ENCODE measurements at places on chromosomes 12 and 14.

- H3K27ac ChIP-seq = peak overlapping the region; percentile 84
- H3K27me3 ChIP-seq = no peaks in the 10 kb centered on the region
- DNase-seq = no peak
- peaks cover 17% of the 10 kb centered on the region for H3K4me1 ChIP-seq
- peaks cover 14% of the 10 kb centered on the region for H3K36me3 ChIP-seq
- peak overlapping the region; percentile 91 for H3K4me3 ChIP-seq
Observed at GRCh38 chr12:112938751-112939150, 477 bp downstream of the OAS3 start.

- H3K36me3 ChIP-seq = no peaks in the 10 kb centered on the region
- no peak for DNase-seq
- no peak overlapping the region for H3K27ac ChIP-seq
- H3K4me3 ChIP-seq = no peak overlapping the region
- no peaks in the 10 kb centered on the region for H3K4me1 ChIP-seq
Observed at GRCh38 chr12:28065889-28066630, 93.5 kb upstream of the PTHLH start.

DNA sequence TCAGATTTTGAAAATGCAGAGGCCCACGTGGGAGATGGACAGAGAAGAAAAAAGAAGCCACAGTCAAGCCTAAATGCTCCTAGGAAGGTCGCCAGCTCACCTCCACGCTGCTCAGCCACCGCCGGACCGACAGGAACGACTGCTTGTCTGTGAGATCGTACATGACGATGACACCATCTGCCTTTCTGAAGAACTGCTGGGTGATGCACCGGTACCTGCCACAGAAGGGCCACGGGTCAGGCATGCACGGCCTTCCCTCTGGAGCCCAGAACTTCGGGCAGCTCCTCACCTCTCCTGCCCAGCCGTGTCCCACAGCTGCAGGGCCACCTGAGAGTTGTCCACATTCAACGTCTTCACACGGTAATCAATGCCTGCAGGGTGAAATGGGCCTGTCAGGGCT, 125.6 kb downstream of the CRACR2A start:
- no peaks in the 10 kb centered on the region for H3K27me3 ChIP-seq
- no peak for DNase-seq
- no peaks in the 10 kb centered on the region for H3K4me1 ChIP-seq
- H3K4me3 ChIP-seq = no peak overlapping the region

DNA sequence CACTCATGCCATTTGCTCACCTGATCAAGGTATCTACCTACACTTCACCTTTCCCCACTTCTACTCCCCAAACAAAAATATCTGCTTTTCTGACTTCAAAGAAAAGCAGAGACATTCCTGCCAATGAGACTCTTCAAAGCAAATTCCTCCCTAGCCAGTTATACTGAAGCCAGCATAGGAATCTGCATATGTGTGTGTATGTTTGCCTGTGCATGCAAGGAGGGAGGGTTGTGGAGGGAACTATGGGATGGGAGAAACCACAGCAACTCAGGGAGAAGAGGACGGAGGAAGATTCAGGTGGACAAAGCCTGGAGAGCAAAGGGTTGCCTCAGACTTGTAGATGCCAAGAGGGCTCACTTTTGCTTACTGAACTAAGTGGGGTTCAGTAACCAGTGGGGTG, 26.4 kb upstream of the VDR start:
- H3K4me3 ChIP-seq = no peak overlapping the region
- no peaks in the 10 kb centered on the region for H3K4me1 ChIP-seq
- H3K27me3 ChIP-seq = no peaks in the 10 kb centered on the region
- no peak overlapping the region for H3K27ac ChIP-seq
- H3K36me3 ChIP-seq = no peaks in the 10 kb centered on the region
- DNase-seq = no peak

GRCh38 chr12:99029511-99030271, 384.6 kb downstream of the APAF1 start:
- no peak for DNase-seq
- no peak overlapping the region for H3K27ac ChIP-seq
- H3K27me3 ChIP-seq = no peaks in the 10 kb centered on the region

DNA sequence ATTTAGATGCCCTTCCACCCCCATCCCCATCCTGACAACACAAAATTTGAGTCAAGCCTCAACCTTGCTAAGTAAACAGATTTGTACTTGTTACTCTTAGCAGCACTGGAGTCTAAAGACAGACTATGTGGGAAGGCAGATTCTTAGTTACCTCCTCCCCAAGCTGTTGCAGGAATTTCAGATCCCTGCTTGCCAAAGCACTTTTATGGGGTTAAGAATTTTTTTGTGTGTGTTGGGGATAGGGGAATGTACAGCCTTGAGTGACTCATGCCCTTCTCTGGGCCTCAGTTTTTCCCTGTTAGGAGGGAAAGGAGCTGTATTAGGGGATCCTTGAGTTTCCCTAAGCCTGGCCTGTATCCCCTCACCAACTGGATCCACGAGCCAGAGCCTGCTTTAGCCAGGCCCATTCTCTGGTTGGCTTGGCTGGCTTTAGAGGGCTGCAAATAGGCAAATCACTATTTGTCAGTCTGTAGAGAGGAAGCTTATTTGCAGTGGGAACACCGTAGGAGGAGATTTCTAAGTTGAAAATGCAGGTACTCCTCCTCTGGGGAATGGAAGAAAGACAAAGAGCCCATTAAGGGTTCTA, 27.7 kb upstream of the RNU6-8 start:
- H3K27me3 ChIP-seq = no peaks in the 10 kb centered on the region
- DNase-seq = no peak
- no peak overlapping the region for H3K4me3 ChIP-seq
- H3K27ac ChIP-seq = no peak overlapping the region

- peaks cover 20% of the 10 kb centered on the region for H3K4me1 ChIP-seq
- H3K36me3 ChIP-seq = no peaks in the 10 kb centered on the region
- H3K4me3 ChIP-seq = no peak overlapping the region
- no peak for DNase-seq
- H3K27me3 ChIP-seq = no peaks in the 10 kb centered on the region
Observed at GRCh38 chr14:56195704-56196103, 77.5 kb downstream of the PELI2 start.
